ENCODE measurements at places on chromosomes 7 and 10.

DNA sequence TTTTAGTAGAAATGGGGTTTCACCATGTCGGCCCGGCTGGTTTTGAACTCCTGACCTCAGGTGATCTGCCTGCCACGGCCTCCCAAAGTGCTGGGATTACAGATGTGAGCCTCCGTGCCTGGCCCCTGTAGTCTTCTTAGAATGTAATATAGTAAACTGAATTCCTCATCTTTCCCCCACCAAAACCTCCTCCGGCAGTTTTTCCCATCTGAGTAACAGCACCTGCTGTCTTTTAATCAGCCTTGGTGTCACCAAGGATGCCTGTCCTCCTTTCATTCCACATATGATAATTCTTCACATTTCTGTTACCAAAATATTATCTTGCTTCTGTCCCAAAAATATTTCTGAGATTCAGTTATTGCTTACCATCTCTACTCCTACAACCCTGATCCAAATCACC is 80.2 kb downstream of the ZEB1 start:
- DNase-seq = no peak

GRCh38 chr7:123687727-123688126 is 32.1 kb downstream of the LMOD2 start:
- DNase-seq = no peak

DNA sequence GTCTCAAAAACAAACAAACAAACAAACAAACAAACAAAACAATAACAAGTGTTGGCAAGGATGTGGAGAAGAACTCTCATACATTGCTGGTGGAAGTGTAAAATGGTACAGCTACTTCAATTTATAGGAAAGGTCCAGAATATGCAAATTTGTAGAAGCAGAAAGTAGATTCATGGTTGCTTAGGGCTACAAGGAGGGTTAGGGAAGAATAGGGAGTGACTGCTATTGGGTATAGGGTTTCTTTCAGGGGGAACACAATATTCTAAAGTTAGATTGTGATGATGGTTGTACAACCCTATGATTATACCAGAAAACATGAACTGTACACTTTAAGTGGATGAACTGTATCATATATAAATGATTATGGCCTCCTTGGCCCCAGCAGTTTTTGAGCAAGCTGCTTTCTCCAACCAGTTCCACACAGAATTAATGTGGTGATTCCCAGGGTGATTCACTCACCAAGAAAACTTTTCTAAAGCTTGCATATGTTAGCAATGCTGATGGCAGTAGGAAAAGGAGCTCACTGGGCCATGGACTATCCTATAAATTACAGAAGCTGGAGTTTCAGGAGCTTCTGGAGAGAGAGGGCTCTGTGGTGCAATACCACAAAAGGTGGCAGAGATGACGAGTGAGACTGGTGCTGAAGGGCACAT is 52.8 kb upstream of the KCNIP2 start:
- no peak for DNase-seq

DNA sequence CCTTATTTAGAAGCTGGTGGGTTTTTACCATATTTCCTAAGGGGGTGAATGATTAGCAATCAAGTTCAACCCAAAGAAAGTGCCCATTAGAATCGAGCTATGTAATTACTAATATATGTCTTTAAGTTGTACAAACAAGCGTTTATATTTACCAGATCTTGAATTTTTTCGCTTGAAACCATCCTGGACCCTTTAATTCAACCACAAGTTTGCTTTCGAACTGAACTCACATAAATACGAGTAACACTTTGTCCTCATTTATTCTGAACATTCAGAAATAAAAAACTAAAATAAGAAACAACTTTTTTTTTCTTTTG is 1.5 kb downstream of the SRI start:
- DNase-seq = no peak

- DNase-seq = no peak
Measured at GRCh38 chr7:152907042-152907761, 147.7 kb downstream of the ACTR3B start.

DNA sequence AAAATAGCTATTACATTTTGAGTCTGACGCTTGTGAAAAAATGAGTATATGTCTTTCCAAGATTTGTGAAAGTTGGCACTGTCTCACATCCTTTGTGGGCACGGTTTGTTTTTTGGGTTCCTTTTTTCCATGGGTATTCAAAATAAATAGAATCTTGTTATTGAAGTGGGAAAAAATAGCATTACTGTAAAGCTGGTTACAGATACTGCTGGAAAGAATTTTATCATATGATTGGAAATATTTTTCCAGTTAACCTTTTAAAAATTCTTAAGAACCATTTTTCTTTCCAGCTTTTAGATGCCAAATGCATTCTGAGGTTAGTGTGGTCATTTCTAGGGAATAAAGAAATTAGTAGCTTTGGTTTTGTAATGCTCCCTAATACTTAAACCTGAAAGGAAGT is 11.4 kb downstream of the NET1 start:
- no peak for DNase-seq

GRCh38 chr7:68321076-68321639 is 1277.1 kb upstream of the AUTS2 start:
- peak; percentile 81 for DNase-seq

- DNase-seq = no peak
Measured at GRCh38 chr10:6892864-6893263, 312.8 kb upstream of the PRKCQ start.

DNA sequence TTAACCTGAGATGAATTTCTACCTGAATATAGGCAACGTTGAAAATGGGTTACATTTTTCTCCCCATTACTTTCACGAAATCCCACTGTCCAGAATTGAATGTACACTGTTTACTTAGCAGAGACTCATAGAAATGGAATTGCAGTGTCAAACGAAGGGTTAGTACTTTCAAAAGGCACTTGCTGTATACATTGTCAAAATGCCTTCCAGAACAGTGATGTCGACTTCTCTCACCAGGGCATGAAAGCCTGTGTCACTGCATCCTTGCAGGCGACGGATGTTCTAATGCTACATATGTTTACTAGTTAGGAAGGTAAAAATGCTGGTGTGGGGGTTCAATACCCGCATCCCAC is 41.2 kb downstream of the TACC2 start:
- DNase-seq = no peak

DNA sequence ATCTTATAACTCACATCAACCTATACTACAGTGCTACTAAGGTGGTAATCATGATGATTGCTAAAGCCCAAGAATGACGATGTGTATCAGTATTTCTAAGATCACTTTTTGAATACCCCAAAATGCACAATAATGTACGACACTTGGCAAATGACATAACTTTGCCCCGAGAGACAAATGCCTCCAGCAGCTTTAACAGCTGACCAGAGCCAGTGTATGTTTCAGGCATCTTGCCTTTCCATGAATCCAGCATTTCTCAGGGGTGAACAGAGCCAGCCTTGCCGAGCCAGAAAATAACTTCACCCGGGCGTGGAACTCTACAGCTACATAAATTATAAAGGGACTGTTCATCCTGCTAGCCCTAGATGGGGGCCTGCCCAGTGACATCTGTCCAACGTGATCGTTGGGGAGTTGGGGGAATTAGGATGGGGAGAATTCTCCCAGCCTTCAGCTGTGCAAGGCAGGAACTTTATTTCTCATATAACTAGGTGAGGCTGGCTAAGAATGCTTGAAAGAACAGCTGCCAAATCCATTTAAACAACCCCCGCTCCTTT is 1.8 kb downstream of the IGFBP3 start:
- no peak for DNase-seq

GRCh38 chr10:21273400-21273968 is 252.0 kb downstream of the SKIDA1 start:
- DNase-seq = no peak
